Neuronal stem cell (in vitro differentiated cells): ENCODE measurements at places on chromosomes 6 and 20.

GRCh38 chr6:54877713-54878317 lies 31.2 kb downstream of the FAM83B start:
- DNase-seq: no peak

GRCh38 chr6:37299990-37300389 lies 42.0 kb upstream of the TMEM217 start:
- DNase-seq: no peak

DNA sequence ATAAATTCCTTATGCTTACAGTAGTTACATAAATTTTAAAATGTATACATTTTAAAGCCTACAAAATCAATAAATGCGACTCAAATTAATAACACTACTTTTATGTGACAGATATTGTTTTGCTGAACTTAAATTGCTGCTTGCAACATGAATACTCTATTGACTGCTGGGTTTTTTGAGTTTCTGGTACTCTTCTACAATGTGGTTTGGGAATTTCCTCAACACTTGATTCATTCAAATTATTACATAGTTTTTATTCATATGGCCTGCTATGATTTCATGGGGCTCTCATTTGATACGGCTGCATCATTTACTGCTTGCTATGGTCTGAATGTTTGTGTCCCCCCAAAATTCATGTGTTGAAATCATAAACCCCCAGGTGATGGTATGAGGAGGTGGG lies 2.3 kb upstream of the TXLNB start:
- no peak for DNase-seq

GRCh38 chr6:31171931-31172905 lies 1.7 kb upstream of the POU5F1 start:
- no peak for DNase-seq

DNA sequence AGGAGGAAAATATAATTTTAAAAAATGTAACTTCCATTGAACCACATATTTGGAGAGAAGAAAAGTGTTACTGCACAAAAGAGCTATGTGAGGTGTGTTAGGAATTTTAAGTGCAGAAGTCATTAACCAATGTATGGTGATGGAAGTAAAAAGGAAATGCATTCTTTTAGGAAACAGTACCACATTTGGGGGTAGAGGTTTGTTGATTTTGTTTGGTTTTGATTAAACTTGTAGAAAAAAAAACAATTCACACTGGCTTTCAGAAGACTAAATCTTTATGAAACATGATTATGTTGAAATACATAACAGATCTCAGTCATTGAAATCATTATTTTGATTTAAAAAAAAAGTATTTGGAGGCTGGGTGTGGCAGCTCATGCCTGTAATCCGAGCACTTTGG lies 1287.0 kb upstream of the GJE1 start:
- DNase-seq: no peak

DNA sequence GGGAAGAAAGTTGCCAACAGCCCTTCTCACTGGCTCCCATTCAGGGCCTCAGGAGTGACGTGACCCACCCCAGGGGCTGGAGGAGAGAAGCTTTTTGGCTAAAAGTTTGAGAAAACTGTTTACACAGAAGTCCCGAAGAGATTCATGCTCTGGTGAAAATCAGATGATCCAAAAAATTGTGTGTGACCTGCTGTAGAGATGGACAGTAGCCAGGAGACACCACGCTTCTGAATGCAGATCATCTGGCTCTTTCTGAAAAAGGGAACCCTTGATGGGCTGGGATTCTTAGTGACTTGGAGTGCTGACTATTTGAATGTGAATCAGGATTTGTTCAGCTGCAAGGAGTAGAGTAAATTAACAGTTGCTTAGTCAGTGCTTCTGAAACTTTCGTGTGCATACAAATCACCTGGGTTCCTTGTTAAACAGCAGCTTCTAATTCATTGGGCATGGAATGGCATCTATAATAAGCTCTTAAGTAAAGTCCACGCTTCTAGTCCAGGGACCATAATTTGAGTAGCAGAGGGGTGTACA lies 265.1 kb downstream of the PREX1 start:
- DNase-seq: no peak

DNA sequence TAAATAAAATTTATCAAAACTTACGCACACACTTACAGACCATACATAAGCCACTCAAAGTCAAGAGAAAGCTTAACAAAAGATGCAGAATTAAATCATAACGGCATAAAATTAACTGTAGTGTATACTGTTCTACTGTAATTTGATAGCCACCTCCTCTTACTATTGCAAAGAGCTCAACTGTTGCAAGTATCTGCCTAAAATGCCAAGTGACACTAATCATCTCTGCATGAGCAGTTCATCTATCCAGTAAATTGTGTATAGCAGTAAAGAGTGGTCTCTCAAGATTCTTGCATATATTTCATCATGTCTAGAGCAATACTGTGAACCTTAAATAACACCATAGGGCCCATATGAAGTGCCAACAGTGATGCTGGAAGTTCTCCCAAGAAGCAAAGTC lies 12.3 kb downstream of the OR2H2 start:
- DNase-seq: no peak

- no peak for DNase-seq
These were observed 180.5 kb downstream of the OGFRL1 start for GRCh38 chr6:71468841-71469700.

DNA sequence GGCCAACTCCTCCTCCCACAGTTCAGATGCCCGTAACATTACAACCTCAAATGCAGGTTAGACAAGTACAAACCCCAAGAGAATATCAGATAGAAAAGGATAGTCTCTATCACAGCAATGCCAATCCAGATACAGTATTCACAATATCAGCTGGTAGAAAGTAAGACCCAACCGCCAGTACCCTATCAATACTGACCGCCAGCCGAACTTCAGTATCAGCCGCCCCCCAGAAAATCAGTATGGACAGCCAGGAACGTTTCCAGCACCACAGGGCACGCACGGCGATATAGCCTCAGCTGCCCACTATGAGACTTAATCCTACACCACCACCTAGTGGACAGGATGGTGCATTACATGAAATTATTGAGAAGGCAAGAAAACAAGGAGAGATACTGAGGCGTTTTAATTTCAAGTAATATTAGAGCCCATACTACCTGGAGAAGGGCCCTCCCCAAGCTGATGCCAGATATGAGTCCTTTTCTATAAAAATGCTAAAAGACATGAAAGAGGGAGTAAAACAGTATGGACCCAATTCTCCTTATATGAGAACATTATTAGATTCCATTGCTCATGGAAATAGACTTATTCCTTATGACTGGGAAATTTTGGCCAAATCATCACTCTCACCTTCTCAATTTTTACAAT lies 17.6 kb upstream of the EIF2S2 start:
- peak; percentile 75 for DNase-seq

DNA sequence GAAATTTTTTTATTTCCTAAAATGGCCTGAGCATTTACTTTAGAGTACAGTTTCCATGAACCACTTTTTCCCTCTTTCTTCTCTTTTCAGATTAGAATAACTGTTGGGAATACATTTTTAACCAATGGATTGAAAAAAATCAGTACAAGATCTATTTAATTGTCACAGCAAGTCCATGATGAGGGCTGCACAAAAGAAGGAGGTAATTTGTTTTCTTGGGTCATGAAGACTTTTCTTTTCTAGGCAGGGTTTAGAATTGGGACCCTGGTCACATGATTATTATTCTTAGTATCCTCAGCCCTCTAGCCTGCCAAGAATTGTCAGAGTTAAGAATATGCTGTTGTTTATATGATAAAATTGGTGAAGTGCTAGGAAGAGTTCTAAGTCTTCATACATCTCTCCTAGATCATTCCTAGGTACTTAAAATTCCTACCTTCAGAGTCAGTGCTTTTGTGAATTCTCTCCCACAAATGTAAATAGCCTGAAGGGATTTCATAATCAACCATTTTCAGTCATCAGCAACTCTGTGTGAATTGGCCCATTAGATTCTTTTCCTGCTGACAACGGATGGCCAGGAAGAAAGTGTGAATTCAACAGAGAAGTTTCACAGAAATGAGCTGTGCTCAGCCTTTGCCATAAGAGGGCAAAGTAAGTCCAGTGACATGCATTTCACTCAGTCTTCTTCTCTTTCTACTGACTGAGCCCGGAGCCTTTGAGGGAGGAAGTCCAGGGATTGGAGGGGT lies 32.4 kb upstream of the TPBG start:
- DNase-seq: no peak

DNA sequence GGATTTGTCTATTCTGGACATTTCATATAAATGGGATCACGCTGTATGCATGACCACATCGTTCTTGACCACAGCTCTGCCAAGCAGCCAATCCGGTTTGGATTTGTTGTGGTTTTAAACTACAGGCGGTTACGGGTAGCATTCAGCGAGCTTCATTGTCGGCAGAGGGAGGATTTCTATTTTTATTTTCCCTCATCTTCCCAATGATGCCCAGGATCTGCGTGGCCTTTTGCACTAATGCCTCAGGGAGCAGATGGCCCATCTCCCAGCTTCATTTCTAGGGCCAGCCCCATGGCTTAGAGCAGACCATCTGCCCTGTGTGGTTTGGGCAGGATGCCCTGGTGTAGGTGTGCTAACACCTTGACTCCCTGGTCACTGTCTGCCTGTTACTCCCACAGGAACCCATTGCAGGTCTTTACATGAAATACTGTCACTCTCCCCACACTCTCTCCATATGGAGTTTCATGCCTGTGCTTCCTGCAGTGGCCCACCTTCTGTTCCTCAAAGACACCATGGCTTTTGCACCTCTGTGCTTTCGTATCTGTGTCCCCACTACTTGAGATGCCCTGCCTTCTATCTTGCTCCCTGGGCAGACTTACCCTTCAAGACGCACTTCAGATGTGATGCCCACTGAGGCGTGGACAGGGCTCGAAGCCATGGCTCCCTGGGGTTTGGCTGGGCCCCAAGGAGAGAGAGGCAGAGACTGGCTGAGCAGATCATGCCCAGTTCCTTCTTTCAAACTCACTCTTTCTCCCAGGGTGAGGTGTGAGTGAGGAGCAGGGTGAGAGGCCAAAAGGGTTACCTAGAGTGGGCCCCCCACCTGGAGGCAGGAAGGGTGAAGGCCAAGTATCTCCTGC lies 26.0 kb downstream of the SDCBP2 start:
- no peak for DNase-seq

- no peak for DNase-seq
These were observed 424.5 kb downstream of the HTR1B start for GRCh38 chr6:77038807-77039206.

- DNase-seq: no peak
These were observed 18.0 kb downstream of the ADRM1 start for GRCh38 chr20:62320581-62321354.

DNA sequence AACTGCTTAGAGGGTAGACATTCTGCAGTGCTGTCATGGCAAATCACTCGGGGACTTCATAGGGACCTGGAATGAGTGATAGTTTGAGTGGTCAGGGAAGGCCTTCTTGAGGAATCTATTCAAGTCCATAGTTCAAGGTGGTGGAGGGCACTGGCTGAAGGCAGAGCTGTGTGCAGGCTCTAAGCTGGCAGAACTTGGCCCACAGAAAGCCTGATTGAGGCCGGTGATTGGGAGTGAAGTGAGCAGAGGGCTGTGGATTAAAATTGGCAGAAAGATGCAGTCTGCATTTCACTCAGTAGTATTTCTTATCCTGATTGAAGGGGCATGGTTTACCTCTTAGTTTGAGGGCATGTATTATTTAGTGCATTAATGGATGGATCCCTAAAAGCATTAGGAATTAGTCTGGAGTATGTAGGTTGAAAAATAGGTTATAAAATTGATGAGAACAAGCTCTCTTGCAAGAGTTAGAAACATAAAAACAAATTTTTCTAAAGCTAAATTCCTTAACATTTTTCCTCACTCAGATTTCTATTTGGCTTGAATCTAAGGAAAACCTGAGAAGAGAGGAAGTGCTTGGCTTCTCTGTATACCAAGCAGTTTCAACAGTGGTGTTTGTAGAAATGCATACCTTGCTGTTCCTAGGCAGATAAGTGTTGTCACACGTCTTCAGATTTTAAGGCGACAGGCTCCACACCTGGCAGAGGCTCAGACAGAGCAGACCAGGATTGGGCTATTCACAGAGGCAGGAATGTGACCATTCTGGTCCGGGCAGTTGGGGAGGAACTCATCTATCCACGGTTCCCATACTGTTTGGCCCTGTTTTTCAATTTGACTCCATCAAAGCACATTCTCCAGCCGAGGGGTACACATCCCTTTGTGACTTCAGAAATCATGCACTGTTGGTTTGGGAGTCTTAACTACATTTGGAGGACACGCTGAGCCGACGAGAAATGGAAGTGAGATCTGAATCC lies 45.2 kb downstream of the UTRN start:
- no peak for DNase-seq

DNA sequence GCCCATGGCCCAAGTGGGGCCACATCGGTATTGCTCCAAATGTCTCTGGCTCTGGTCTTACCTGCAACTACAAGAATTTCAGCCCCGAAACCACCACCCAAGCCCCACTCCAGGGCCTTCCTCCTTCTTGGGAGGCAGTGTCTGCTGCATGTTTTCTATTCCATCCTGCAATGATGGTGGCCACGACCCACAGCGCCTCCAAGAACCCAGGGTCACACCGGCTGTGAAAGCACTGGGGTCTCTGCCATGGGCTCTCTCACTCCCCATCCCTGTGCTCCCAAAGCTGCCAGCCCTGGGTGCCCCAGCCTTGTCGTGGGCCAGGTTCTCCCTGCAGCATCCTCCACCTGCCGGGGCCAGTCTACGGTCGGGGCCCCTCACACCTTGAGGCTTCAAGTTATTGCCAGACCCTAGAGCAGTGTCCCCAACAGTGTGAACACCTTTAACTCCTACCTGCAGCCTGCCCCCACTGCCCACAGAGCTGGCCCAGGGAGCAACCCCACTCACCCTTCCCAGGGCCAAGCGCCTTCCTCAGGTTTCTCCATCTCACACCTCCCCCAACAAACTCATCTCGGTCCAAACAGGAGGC lies 115.4 kb downstream of the JPH2 start:
- no peak for DNase-seq

DNA sequence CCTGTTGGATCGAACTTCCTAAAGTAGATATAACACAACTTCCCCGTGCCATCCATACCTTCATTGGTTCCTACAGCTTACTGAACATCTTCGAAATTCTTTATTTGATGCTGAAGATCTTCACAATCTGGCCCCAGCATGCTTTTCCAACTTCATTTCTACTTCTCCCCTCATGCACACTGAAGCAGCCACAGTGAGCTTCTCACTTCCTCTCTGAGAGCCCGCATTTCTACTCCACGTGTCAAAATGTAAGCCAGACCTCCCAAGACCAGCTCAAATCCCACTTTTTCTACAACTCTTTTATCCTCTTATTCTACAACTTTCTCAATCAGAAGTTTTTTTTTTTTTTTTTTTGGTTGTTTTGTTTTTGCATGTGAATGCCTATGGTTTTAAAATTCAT lies 254.7 kb downstream of the GMPR start:
- DNase-seq: no peak
